ENCODE measurements at places on chromosomes 12 and 14. TPM values are rescaled to one million over a fixed set of nuclear protein-coding genes. Genes with fewer than 3 reads are reported as not detected.

PRKD1 gene
- total RNA-seq: 26.6 TPM

DNA sequence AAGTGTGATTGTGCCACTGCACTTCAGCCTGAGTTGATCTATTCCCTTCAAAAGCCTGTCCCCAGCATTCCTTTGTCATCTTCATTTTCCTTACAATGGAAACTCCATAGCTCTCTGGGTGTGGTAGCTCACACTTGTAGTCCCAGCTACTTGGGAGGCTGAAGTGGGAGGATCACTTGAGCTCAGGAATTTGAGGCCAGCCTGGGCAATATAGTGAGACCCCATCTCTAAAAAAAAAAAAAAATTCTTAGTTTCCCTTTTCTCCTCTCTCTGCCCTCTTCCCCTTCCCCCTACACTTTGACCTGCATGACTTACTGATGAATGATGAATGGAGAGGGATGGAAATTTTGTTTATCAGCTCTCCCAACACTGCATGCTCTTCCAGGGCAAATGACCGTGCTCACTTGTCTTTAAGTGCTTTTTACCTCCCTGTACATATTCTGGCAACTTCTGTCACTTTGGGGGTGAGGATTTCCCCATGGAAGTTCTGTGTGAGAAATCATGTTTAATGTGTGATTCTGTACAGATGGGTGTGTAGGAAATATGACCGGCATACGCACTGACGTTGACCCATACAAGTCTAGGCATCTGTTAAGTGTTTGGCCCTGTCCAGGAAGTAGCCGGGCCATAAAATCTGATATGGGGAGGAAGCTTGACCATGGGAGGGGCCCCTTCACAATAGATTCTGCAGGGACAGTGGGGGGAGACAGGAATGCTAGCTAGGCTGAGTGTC is 65.4 kb downstream of the ZFP36L1 start:
- peak; percentile 66 for DNase-seq

DNA sequence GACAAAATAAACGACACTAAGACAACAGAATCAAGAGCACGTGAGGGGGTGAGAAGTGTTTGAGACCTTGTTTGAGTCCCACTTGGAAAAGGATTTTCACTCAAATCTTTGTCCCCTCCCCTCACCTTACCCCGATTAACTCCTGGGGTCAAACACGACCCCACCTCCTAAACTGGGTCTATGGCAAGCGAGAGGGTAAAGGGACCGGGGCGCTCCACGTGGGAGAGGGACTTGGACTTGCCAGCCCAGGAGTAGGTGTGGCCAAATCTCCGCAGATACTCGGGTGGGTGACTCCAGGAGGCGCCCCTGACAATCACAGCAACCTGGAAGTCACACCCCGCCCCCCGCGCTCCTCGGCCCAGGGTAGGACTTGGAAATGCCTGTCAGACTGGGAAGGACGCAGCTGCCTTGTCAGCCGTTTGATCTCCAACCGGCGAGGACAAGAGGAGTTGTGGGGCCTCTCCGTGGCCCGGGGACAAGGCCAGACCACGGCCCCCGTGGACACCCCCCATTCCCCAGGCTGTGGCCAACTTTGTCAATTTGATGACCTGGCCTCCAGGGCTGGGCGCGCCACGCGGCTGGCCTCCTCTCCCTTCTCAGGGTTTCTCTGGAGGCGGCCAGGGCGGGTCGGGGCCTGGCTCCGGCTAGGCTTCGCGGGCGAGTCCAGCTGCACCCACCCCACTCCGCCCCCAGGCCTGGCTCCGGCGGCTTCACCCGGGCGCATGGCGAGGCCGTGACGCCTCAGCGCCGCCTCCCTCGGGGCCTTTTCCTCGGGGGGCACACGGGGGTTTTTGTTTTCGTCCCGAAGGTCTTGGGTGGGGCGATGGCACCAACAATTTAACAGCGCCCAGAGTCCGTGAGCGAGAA is 1.1 kb upstream of the BCL11B start:
- DNase-seq: peak; percentile 80

GRCh38 chr12:131445184-131445774 is 265.6 kb upstream of the SFSWAP start:
- no peak for DNase-seq

DNA sequence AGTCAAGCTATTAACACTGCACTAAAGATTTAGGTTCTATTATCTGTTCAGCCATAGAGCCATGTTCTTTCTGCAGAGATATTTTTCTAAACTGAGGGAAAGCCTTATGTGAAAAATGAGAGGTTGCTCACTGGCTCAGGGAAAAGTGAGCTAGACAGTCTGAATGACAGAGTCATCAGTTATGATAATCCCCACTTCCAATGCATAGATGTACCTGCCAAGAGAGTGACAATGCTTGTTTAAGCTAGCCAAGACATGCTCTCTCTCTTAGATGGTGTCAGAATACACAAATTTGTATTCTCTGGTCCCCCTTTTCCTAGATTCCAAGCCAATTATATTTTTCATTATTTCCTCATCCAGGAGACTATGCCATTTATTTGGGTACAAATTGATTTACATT is 176.9 kb upstream of the FRMD6 start:
- no peak for DNase-seq

CCDC177 gene
- not detected for total RNA-seq

DNA sequence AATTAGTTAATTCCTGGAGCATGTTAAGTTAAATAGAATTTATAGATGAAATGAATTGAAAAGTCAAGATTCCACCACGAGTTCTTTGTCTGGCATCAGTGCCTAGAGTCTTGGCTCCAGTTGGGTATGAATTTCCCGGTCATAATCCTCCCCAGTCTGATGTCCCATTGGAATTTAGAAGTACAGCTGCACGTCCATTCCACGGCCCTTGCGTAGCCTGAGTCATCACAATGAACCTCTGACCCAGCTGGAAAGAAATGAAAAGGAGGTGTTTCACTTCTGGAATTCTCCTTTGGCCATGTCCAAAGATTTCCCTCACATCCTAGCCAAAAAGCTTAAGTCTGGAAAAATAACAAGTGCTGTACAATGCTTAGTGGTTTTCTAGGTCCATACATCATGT is 122.7 kb downstream of the KICS2 start:
- DNase-seq: peak; percentile 58

PLA2G1B gene
- total RNA-seq: not detected

DNA sequence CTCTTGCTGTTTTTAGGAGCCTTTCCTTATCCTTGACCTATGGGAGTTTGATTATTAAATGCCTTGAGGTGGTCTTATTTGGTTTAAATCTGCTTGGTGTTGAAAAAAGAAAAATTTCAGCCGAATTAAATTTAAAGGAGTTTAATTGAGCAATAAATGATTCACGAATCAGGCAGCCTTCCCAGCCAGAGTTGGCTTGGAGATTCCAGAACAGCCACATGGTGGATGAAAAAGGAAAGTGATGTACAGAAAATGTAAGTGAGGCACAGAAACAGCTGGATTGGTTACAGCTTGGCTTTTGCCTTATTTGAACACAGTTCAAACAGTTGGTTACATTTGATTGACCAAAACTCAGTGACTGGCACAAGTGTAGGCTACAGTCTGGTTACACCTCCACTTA is 69.7 kb downstream of the WASHC3 start:
- DNase-seq: no peak

DNA sequence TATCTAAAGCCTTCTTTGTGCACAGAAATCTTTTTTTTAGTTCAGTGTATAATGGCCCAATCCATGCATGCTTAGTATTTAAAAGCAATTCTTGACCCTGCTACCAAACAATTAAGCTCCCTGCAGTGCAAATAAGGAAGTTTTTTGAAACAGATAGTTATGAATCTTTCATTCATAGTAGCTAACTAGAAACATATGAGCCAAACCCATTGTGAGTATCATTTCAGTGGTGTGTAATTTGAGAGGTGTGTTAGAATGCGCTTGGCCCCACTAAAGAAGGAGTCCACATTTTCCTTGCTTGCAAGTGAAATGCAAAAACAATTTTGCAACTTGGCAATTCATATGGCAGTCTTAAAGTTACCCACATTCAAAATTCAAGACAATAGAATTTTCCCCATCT is 14.4 kb downstream of the EPS8 start:
- DNase-seq: no peak

GRCh38 chr14:77882636-77883035 is 82.7 kb downstream of the ADCK1 start:
- DNase-seq: peak; percentile 53

SLC38A4 gene
- total RNA-seq: 16.7 TPM

GRCh38 chr12:64608901-64609535 is 1.3 kb upstream of the RASSF3 start:
- no peak for DNase-seq

GRCh38 chr12:102540815-102541385 is 60.5 kb upstream of the IGF1 start:
- DNase-seq: no peak

DNA sequence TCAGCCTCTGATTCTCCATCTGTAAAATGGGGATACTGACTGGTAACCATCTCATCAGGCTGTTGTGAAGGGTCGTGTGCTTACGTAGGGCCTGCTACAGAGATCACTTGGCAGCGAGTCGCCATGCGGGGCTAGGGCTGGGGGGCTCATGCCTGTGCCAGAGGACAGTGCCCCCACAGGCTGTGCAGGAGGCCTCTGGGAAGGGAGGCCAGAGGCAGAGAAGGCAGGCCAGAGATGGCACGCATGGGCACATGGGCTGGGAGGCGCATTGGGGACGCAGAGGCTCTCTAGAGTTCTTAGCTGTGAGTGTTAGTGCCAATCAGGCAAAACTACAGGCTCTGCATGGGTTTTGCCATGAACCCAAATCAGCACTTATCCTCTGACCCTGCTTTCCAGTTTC is 3.5 kb upstream of the BDKRB2 start:
- DNase-seq: no peak

TOMM20L gene
- total RNA-seq: not detected

- DNase-seq: no peak
Measured at GRCh38 chr12:89476232-89476631, 48.4 kb downstream of the GALNT4 start.

GRCh38 chr12:64730588-64730969 is 28.6 kb downstream of the GNS start:
- DNase-seq: no peak

DNA sequence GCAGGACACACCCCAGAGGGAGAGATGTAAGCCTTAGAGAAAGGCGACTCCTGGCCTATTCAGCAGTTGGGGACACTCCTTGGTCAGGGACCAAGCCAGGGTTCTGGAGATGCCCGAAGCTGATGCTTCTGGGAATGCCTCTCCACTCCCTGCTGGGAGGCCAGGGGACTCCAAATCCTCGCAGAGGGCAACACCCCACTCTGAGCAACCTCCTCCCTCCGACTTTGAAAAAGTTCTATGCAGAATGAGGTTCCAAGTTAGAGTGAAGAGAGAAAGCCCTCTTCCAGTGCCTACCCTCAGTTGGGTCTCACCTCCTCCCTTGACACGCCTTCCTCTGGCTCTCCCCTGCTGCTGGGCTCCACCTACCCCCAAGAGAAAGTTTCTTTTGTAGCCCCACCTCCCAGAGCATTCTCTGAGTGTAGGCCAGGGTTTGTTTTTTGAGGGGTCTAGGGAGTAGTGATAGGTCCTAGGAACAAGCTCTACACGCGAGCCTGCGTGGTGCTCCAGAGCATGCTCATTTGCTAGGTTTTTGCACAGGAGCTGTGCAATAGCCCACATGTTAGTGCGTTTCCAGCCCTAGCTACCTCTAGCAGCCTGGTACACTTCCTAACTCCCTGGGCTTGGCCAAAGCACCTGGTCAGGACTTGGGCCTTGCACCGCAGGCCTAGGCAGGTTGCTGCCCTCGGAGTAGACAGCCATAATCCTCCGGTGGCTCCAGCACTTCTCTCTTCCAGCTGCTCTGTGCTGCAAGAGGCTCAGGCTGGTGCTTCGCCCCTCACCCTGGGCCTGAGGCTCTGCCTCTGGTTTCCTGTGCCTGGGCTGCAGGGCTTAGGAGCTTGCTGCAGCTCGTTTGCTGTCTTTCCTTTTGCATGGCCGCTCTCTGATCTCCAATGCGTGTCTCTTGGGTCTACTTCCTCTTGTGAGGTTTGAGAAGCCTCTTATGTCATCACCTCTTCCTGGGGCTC is 590 bp upstream of the CEBPE start:
- peak; percentile 48 for DNase-seq

GRCh38 chr14:65336191-65336591 is 76.3 kb upstream of the FUT8 start:
- DNase-seq: no peak

- no peak for DNase-seq
Measured at GRCh38 chr12:7793211-7793610, 4.0 kb downstream of the NANOG start.

APAF1 gene
- 27.2 TPM for total RNA-seq

DNA sequence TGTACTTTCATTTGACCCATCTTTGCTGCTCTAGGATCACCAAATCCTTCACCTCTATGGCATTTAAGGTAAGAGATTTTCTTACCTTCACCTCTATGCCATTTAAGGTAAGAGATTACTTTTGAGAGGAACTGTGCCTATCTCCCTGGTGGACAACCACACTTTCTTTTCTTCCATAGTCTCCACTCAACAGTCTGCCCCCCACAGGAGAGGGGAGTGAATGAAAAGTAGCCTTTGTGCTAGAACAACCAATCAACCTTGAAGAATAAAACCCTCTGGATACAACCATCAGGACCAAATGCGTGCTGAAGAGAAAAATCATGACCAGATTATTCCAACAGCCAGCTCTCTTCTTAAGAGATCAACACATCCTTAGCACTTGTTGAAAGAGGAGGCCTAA is 258.6 kb upstream of the TMPO start:
- no peak for DNase-seq

DNA sequence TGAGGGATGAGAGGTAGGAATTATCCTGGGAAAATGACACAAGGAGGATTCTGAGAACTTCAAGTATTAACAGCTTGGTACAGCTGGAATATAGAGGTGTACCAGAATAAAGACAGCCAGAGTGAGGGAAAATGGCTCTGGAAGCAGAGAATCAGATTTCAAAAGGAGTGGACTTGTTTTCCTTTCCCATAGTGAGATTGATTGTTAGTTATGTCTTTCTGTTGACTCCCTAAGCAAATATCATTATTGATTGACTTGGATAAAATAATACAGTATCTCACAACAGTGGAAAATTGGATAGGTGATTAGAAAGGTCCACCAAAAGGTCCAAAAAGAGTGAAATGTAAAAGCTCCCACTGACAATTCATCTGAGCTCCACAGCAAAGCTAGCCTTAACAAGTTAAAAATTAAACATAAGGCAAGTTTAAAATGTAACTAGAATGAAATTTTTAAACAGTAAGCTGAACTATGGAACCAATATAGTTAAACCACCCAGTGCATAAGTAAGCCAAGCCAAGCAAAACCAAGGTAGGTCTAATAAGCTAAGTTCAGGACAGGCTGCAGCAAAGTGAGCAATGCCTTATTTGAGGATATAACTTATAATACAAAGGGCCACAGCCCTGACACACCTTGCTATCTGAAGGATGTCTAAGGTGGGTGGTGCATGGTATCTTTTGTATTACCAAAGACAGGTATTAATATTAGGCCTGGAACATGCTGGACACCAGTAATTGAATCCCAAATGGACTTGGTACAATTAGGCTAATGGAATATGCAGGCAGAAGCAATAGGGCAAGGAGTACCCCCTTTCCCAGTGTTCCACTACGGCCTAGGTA is 21.8 kb downstream of the ENTPD5 start:
- no peak for DNase-seq

- DNase-seq: no peak
Measured at GRCh38 chr12:129900306-129900705, 3.5 kb downstream of the TMEM132D start.

GRCh38 chr12:104064842-104065427 is 604 bp downstream of the HCFC2 start:
- DNase-seq: no peak

All from stomach (tissue), 19 donors.